Neural progenitor cell (in vitro differentiated cells): ENCODE measurements at places on chromosomes 1 and 21. TPM values are rescaled to one million over a fixed set of nuclear protein-coding genes. Genes with fewer than 3 reads are reported as not detected.

- DNase-seq = no peak
Measured at GRCh38 chr1:1796466-1796865, 18.2 kb upstream of the NADK start.

DNA sequence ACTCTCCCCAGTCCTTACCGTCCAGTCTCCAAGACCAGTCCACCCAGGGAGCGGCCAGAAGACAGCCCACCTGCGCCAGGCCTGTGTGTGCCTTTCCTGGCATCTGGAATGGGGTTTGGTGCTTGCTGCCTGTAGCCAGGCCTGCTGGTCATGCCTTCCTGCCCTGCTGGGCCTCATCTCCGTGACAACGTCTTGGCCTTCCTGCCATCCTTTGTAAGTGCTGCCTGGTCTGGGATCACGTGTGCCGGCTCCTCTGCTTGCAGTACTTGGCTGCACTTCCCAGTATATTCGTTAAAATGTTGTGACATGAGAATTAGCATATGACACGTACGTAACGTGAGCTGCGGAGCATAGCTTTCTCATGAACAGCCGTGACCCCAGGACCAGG is 145.3 kb upstream of the COL6A1 start:
- no peak for DNase-seq

DNA sequence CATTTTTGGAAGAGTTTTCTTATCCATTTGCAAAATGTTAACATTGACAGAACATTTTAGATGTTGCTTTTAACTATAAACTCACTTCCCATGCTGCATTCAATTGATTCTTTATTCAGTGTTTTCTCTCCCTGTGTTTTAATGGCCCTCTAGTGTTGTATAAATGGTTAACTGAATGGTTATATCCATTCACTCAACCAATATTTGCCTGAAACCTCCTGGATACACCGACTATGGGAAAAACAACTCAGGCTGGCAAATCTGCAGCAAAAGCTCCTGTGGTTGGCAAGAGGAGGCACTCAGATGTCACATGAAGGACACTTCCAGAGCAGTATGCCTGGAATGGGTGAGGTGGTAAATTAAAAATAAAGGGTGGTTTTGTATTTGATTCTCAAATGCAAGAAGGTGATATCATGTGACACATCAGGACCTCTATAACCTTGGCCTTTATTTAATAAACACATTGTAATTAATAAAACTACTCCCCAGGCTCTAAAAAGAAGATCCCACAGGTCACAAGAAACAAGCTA is 107.6 kb downstream of the BCAR3 start:
- DNase-seq = no peak

GRCh38 chr21:43938751-43939442 is 73.2 kb upstream of the TRAPPC10 start:
- peak; percentile 93 for DNase-seq

DNA sequence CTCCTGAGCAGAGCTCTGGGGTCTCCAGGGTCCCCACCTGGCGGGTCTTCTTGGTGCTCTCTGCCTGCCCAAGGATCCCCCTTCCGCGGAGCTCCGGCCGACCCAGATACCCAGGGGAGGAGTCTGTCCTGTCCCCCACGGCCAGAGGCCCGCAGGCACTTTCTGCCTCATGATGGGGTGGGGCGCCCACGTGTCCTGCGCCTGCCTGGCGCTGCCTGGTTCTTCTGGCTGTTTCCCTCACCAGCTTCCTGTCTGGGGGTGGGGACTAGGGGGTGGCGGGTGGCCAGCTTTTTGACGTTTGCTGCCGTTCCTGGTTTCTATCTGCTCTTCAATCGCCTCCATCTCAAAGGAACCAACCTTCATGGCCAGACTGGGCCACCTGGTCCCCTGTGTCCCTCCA is 313.3 kb upstream of the VAMP3 start:
- no peak for DNase-seq

DNA sequence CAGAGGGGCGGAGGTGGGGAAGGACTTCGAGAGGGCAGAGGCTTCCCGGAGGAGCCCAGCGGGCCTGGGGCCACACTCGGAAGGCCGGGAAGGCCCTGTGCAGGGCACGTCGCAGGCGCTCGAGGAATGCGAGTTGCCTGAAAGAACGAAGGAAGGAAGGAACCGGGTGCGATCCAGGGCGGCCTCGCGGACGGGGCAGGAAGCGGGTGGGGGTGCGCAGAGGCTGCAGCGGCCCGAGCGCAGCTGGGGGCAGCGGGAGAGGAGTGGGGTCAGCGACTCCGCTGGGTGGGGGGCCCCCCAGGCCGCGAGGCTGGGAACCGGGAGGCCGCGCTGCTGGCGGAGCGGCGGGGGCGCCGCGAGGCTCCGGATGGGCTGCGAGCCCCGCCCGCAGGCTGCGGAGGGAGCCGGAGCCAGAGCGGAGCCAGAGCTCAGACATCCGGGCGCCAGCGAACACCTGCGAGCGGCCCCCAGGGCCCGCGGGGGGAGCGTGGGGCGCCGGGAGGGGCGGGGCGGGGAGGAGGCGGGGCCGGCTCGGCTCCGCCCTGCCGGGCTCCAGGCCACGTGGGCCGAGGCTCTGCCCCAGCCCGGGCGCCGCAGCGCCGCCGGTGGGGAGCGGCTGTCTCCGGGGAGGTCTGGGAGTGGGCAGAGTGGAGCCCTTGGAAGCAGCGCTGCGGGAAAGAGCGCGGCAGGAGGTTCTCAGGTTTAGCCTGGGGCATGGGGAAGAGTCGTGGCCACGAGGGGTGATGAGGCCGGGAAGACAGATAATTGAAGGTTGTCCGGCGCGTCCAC is 4.6 kb downstream of the ID3 start:
- DNase-seq = peak; percentile 96

DNA sequence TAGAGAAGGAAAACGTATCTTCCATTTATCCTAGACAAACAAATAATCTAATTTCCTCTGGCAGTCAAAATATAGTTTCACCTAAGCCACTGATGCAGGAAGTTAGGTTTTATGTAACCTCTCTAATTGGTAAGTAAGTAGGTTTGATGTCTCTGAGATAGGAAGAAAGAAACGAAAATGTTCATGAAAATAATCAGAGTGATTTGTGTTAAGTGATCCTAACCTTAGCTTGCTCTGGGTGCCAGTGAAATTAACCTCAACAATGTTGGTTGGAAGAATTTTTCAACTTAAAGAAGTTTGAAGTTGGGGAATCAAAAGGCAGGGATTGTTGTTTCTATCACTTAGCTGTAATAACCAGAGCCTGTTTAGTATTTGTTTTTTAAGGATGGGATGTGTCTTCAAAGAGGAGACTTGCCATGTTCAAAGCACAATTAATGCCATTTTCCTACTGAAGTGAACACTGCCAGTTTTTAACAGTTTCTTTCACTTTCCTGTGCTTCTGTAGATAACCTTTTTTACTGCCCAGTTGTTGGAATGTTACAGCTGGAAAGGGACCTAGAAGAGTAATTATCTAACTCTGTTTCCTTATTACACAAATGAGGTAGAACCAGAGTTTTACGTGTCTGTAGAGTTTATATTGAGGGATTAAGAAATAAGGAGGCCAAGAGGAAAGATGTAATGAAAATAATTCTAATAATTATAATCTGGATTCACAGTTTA is 18.4 kb downstream of the HIPK1 start:
- DNase-seq = no peak

DNA sequence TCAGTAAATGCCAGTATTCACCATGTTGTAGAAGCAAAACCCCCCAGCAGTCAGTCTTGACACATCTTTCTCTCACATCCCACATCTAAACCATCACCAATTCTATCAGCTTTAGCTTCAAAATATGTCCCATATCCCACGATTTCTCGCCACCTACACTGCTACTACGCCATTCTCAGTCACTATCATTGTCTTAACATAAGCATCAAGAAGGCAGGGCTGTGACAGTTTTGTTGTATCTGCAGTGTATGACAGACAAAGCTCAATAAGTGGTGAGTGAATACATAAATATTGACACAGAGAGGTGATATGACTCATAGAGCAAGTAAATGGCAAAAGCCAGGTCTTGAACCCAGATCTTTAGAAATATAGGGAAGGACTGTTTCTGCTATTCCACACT is 59.9 kb downstream of the JAK1 start:
- DNase-seq = no peak

GRCh38 chr1:60916906-60917305 is 165.5 kb upstream of the NFIA start:
- DNase-seq = peak; percentile 85

DNA sequence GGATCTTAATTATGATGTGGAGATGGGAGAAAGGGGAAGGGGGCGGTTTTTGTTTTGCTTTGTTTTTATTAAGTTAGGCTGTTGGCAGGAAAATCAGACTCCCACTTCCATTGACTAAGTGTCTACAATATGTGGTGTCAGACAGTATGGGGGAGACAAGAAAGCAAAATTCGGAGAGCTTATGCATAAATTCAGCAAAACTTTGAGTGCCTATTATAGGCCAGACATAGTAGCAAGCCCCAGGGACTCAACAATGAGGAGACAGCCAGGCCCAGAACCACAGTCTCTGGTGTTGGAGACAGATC is 835 bp upstream of the TSPAN2 start:
- DNase-seq = no peak

DNA sequence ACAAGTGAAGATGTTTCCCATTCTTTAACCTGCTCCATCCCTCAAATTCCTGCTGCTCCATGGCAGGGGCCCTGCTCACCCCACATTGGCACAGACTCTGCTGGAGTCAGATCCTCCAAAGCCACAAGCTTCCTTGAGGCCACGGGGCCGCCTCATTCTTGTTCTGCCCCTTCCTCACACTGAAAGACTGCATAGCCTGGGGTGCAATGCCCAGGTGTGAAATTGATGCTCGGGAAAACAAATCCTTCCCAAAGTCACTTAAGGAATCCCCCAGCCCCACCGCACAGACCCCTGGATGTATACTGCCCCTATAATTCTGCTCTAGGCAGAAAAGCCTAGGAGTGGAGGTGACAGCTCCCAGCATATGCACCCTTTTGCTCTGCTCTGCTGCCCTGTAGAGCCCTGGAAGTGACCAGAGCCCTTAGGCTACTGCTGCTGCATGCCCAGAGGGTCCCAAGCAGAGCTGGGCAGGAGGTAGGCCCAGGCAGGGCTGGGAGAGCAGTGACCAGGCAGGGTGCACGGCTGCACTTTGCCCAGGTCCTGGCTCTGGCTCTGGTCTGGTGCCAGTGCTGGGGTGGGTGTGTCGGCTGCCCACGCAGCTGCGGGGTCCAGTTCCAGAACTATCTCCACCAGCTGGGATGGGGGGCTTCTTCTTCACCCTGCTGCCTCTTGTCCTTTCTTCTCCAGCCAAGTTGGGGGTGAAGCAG is 1.6 kb downstream of the HES2 start:
- no peak for DNase-seq

GRCh38 chr1:91406773-91407389 is 2.2 kb upstream of the HFM1 start:
- no peak for DNase-seq

- no peak for DNase-seq
Measured at GRCh38 chr1:18901952-18902522, 318 bp downstream of the ALDH4A1 start.

GRCh38 chr1:240517891-240518290 is 94.1 kb downstream of the GREM2 start:
- DNase-seq = no peak

- DNase-seq = no peak
Measured at GRCh38 chr1:10737651-10738050, 58.8 kb downstream of the CASZ1 start.

GRCh38 chr21:21247424-21247823 is 249.2 kb downstream of the NCAM2 start:
- DNase-seq = no peak

DNA sequence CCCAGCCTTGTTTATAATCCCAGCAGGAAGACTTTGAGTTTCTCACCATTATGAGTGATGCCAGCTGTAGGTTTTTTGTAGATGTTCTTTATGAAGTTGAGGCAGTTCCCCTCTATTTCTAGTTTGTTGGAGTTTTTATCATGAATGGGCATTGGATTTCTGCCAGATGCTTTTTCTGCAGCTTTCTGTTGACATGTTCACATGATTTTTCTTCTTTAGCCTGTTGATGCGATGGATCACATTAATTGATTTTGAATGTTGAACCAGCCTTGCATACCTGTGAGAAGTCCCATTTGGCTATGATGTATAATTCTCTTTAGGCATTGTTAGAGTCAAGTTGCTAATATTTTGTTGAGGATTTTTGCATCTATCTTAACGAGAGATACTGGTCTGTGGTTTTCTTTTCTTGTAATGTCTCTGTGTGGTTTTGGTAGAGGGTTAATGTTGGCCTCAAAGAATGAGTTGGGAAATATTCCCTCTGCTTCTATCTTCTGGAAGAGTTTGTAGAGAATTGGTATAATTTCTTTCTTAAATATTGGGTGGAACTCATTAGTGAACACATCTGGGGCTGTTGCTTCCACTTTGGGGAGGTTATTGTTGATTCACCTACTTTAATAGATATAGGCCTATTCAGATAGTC is 33.2 kb downstream of the ZBTB40 start:
- DNase-seq = no peak

DNA sequence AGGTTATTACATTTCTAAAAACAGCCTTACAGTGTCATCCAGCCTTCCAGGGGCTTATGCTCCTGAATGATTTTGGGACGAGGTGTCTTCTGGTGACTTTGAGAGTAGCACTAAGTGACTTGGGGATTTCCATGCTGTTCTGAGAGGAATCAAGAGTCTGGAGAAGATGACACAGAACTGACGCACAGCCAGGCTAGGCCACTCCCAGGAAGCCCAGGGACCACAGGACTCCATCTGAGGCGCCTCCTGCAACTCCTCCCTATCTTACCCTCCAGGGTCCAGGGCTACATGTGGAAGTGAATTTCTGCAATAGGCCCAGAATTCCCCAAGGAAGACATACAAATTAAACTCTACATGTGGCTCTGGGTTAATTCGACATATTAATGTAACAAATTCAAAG is 92.5 kb downstream of the SLC25A24 start:
- no peak for DNase-seq

DNA sequence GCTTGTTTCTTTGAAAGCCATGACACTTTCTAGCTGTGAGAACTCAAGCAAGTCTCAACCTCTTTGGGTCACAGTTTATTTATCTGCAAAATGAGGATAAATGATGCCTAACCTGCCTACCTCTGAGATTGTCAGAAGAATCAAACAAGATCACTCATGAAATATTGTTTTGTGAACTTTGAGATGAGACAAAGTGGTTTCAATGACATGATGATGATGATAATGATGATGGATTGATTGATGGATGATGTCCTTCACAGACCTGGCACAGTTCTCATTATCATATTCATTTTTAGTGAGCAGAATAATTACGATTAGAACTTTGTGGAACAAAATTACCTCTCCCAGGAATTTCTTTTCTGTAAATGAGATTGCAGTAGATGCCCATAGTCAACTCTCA is 129.2 kb downstream of the HHIPL2 start:
- DNase-seq = no peak

Gene SLC35F3
- 0.79 and 1.5 TPM in 2 replicates for total RNA-seq

Gene OR2T33
- not detected in 2 replicates for total RNA-seq

Gene KIF26B
- total RNA-seq = 0.47 and 1.2 TPM in 2 replicates

Gene PRAMEF25
- total RNA-seq = not detected in 2 replicates

Gene RNU1-1
- under 0.01 TPM in 2 replicates for total RNA-seq

Gene VWA5B1
- total RNA-seq = not detected in 2 replicates

Gene SELP
- total RNA-seq = not detected in 2 replicates

Gene ADAMTS5
- under 0.01 TPM in 1 of 2 replicates, not detected in the other for total RNA-seq

Gene C8A
- not detected in 2 replicates for total RNA-seq

Gene MIGA1
- total RNA-seq = 7.8 and 12.6 TPM in 2 replicates

Gene PRDM16
- 1.9 and 2.0 TPM in 2 replicates for total RNA-seq

Gene UBASH3A
- not detected in 2 replicates for total RNA-seq

Gene DLGAP3
- total RNA-seq = 0.65 TPM in 1 of 2 replicates, not detected in the other

Gene ALG14
- 0.49 and 0.53 TPM in 2 replicates for total RNA-seq

Gene TRIM67
- not detected in 2 replicates for total RNA-seq
